NCI-H1092 treated with DMSO at 0.1 percent for 48 hours (cell line): ENCODE measurements at places on chromosomes 6 and 20.
A peak's percentile ranks its signal among the peaks of the same experiment; 100 is the strongest.

GRCh38 chr6:115617031-115617430 is 443.7 kb downstream of the FRK start:
- no peak for DNase-seq

- DNase-seq, result no peak
Observed at GRCh38 chr6:150183105-150183504, 40.3 kb downstream of the PPP1R14C start.

- DNase-seq, result no peak
Observed at GRCh38 chr20:12321736-12322135, 404.0 kb downstream of the BTBD3 start.

DNA sequence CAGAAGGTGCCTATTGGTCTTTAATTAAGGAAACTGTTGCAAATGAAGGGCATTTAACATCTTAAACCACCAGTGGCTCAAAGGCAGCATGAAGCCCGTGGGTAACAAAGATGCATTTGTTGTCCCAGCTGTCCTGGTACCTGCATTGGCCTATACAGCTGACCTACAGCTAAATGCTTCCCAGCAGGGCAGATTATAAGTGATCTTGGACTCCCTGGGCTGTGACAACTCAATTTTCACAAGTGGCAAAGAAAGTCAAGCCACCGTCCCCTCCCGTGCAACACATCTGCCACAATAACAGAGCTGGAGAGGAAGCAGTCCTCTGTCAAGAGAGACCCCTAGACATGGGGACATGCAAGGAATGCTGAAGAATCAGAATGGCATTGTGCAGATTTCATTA is 31.5 kb upstream of the EDN3 start:
- no peak for DNase-seq

DNA sequence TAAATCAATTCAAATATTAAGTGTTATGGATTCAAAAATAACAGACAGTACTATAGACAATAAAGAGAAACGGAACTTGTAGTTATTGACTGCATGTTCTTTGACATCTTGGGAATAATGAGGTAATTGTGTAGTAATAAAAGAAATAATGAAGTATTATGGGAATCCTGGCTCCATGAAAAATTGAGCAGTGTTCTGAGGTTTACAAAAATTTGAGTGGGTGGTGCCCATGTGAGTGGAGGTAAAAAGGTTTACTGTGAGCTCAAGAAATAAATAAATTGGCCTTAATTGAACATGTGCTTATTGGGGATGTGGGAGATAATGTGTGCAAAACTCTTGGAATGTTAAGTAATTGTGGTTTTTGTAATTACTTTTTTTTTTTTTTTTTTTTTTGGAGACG is 1013.7 kb upstream of the GJE1 start:
- DNase-seq, result no peak

DNA sequence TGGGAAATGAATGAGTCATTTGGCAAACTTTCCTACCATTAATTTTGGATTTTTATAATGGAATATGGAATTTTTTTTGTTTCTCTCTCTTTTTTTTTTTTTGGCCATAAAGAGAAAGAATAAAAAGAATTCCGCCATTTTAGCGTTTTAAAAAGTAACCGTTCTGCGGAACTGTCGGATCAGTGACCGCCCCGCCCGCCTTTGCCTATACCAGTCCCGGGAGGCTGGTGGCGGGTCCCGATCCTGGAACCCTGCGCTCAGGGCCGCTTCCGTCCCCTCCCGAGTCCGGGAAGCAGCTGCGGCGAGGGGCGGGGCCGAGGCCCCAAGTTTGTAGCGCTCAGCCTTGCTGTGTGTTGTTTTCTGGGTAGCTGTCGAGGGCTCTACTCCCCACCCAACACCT is 609 bp downstream of the L3MBTL1 start:
- DNase-seq, result no peak

DNA sequence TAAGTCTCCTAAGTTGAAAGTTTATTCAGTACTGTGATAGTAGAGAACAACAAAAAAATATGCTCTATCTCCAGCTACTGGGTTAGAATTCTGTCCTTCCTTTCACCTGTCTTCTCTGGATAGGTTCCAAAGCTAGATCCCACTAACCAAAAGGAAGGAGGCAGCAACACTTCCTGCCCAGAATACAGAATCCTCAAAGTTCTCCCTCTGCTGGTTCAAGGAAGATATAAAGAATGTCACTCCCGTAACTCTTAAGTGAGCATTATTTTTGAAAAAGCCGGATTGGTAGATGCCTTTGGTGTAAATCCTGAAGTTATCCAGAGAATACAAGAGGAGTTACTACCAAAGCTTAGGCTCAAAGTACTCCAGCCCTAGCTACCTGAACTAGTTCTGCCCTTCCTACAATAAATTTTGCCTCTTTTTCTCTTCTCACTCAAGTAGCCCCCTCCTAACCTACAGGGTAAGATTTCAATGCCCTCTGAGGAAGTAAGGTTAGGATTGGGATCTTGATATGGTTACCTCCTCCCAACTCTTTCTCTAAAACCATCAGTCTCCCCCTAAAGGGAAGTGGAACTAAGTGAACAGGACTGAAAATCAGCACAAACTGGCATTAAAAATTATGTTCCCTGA is 26.0 kb upstream of the CRIP3 start:
- peak; percentile 43 for DNase-seq

GRCh38 chr6:136886091-136886490 is 36.0 kb upstream of the SLC35D3 start:
- no peak for DNase-seq

- DNase-seq, result no peak
Observed at GRCh38 chr6:75219263-75219662, 13.4 kb upstream of the COL12A1 start.

- no peak for DNase-seq
Observed at GRCh38 chr20:47392015-47392720, 35.7 kb upstream of the ZMYND8 start.

GRCh38 chr6:137495703-137496336 is 1.6 kb upstream of the OLIG3 start:
- DNase-seq, result no peak

DNA sequence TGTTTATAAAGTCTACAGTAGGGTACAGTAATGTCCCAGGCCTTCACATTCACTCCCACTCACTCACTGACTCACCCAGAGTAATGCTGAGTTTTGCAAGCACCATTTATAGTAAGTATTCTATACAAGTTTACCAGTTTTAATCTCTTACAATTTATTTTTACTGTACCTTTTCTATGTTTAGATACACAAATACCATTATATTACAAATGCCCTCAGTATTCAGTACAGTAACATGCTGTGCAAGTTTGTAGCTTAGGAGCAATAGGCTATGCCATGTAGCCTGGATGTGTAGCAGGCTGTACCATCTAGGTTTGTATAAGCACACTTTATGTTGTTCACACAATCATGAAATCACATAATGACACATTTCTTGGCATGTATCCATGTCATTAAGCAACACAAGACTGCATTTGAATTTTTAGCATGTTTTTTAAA is 673.6 kb downstream of the CD109 start:
- DNase-seq, result no peak

- DNase-seq, result no peak
Observed at GRCh38 chr6:167106406-167106805, 16.5 kb upstream of the CCR6 start.

DNA sequence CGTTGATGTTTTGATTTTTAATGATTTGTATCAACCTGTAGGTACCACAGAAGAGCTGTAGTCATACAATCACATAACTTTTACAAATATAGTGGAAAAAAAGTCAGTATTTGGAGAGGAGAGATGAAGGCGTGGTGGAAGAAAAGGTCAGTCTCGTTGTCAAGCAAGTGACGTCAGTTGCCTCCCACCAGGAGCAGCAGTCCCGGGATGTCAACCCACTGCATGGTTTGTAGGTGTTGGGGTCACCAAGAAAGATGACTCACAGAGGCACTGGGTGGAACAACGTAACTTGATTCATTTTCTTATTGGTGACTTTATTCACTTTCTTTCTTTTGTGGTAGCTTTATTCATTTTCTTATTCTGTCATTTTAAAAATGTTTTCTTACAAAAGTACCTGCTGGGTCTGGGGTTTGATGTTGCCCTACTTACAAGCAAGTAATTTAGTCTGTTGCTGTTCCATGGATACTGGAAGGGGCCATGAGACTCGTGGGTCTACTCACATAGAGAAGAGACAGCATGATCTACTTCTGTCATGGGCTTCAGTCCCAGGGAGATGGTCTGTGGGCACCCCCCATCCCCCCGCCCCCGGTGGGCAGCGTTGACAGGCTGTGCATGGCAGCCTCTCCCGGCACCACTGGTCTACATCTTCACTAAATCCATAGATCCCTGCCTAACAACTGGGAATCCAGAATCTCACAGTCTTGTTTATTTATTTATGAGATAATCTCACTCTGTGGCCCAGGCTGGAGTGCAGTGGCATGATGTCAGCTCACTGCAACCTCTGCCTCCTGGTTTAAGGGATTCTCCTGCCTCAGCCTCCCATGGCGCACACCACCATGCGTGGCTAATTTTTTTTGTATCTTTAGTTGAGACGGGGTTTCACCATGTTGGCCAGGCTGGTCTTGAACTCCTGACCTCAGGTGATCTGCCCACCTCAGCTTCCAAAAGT is 36.4 kb upstream of the SYNJ2 start:
- no peak for DNase-seq

DNA sequence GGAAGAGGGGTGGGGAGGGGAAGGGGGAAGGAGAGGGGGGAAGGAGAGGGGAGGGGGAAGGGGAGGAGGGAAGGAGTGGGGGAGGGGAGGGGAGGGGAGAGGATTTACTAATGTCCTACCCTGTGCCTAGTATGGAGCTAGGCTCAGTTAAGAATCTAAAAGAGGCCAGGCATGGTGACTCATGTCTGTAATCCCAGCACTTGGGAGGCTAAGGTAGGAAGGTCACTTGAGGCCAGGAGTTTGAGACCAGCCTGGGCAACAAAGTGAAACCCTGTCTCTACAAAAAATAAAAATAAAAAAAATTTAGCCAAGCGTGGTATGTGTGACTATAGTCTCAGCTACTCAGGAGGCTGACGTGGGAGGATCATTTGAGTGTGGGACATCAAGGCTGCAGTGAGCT is 13.0 kb downstream of the UBE2J1 start:
- DNase-seq, result no peak

DNA sequence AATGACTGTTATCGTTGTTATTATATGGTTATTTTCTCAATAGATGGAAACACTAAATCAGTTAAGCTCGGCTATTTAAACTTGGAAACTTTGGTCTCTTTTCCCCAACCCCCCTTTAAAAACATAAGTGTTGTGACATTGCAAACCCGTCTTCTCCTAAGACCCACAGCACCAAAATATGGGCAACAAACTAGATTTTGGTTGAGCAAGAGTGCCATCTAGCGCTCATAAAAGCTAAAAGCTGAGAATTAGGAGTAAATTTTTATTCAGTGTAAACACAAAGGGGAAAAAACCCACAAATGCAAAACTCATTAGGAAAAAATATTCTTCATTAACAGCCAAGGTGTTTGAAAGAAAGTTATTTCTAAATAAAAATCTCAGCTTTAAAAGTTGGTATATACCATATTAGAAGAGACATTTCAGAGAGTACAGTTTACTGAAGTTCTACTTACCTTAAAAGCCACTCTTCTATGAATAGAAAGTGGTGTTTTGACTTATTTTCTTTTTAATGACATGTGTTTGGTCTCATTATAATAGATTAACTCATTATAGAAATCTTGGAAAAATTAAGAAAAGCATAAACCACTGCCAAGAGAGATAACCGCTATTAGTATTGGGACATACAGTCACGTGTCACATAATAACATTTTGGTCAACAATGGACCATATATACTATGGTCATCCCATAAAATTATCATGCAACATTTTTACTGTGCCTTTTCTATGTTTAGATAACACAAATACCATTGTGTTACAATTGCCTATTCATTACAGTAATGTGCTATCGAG is 21.1 kb downstream of the SESN1 start:
- DNase-seq, result peak; percentile 47

GRCh38 chr6:113809826-113810225 is 47.3 kb upstream of the MARCKS start:
- DNase-seq, result no peak

DNA sequence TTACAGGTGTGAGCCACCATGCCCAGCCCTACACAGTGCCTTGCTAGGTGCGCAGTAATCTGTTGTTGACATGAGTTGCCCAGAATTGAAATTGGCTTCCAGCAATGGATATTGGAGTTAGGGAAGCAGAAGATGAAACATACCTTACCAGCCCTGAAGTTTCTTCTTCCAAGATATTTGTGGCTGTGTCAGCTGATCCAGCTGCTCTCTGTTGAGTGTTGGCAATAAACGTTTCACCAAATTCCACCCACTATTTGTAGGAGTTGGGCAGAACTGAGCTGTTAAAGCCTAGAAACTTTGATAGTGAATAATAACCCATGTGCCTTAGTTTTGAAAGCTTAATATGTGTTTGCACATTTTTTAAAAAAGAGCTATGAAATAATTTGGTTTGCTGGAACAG is 218.2 kb upstream of the SNX9 start:
- no peak for DNase-seq

DNA sequence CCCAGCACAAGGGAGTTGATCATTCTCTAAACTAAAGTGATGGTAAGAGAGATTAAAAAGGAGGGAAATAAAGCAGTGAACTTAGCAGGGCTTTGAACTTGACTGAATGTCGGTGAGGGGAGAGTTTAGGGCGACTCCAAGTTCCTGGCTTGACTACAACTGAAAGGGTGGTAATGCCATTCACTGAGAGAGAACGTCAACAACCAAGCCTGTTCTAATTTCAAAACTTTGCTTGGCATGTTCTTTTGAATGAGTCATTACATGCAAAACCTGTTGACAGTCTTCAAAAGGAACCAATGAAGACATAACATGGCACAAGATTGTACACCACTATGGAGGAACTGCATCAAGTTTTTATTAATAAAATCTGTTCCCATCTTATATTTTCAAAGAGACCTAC is 10.3 kb upstream of the MYB start:
- DNase-seq, result no peak

- DNase-seq, result no peak
Observed at GRCh38 chr20:32224463-32224862, 16.8 kb downstream of the POFUT1 start.

- no peak for DNase-seq
Observed at GRCh38 chr6:54112151-54112650, 958 bp downstream of the MLIP start.

- peak; percentile 5 for DNase-seq
Observed at GRCh38 chr20:38073307-38074071, 39.9 kb downstream of the RPRD1B start.
